ENCODE measurements at places on chromosomes 5 and 9.

DNA sequence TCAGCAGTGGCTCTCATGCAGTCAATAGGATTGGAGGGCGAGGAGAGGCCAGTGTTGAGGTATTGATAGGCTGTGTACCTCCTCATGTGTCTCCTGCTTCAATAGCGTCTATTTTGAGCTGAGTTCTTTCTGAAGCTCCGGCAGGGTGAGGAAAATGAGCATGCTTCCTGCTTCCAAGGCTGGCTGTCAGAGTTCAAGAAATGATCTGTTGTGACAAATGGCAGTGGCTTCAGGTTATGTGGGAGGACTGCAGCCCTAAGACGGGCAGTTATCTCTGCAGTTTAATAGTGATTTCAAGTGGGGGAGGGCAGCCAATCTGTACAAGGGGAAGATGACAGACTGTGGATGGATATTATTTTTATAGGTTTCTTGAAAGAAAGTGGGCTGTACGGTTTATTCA is 54.0 kb upstream of the CXCL14 start:
- DNase-seq = no peak

DNA sequence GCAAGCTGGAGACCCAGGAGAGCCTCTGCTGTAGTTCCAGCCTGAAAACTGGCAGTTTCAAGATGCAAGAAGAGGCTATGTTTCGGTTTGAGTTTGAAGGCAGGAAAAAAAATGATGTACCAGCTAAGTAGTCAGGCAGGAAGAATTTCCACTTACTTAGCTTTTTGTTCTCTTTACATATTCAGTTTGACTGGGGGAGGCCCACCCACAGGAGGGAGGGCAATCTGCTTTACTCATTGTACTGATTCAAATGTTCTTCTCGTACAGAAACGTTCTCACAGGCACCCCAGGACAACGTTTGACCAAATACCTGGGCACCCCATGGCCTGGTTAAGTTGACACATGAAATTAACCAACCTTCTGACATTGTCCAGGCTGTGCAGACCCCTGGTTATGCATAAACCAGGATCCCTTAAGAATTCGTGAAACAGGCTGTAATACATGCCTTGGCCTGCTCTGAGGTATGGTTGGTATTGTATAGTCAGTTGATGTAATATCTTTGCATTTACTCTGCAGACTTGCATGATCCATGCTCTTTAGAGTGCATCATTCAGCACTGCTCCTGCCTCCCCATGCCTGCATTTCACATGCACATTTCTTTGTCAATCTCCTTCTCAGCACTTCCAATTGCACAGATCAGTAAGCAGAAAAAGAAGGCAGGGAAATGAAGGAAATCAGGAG is 687.1 kb downstream of the TAF11L14 start:
- no peak for DNase-seq

DNA sequence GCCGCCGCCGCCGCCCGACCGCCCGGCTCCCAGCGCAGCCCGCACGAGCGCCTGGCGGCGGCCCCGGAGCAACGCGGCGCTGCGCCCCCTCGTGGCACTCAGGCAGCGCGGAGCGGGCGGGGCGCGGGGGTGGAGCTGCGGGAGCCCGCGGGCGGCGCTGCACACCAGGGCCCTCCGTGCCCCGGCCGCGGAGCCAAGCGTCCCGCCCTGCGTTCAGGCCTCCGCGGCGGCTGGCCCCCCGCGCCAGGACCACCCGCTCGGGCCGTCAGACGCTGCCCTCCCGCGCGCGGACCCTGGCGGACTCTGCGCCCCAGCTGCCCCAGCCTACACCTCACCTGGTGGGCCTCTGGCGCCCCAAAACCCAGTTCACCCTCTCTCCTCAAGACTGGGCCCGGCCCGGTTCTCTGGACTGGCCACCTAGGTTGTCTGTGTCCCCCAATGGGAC is at the start of gene RASGEF1C:
TSS of gene RASGEF1C (minus strand) at position 75 of the 445 bp plus-strand sequence. CDS start 71,159 bp downstream, outside the sequence.
- peak; percentile 68 for DNase-seq

- no peak for DNase-seq
Observed at GRCh38 chr5:53364061-53364460, 116.4 kb upstream of the FST start.

- peak; percentile 41 for DNase-seq
Observed at GRCh38 chr5:9895302-9895645, 265.1 kb upstream of the TAS2R1 start.

DNA sequence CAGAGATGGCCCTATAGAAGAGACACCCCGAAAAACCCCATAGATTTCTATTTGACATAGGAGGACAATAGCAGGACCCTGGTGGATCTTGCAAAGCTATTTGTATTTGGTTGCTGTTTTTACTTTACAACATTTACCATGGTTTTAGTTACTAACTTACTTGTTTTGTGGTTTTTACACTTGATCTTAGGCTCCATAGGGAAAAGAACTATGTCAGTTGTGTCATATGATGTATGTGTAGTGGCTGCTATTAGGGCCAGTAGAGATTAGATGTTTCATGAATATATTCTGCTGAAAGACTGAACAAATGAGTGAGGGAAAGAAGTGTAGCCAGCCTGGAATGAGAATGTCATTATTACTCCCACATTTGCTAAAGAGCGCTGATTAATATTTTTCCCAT is 388.1 kb downstream of the SEMA5A start:
- DNase-seq = no peak

DNA sequence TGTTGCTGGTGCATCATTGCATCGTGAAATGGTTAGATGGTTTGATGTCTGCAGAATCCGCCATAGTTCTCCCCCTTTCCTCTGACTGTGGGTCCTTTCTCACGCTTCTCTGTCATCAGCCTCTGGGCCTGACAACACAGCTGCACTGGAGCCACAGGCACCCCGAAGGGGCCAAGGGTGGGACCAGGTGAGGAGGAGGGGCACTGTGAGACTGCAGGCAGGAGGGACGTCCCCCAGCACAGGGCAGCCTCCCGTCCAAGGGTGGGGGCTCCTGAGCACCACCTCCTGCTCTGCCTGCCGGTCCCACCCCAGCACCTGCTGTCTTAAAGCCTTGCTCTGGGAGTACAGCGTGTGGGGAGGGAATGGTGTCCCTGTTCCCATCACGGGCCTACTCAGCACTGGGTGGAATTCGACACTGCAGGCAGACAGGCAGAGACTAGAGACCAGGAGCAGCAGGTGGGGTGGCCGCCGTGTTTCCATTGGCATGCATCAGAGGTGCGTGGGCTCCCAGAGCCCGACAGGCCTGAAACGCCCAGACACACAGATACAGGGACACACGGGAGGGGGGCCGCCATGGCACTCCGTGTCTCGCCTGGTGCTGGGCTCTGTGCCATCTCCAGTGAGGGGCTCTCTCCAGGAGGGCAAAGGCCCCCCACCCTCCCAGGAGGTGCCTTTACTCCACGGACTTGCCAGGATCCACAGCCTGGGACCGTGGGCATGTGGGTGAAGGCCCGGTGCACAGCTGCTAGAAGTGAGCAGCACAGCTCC is 15.0 kb downstream of the CACNA1B start:
- DNase-seq = no peak

DNA sequence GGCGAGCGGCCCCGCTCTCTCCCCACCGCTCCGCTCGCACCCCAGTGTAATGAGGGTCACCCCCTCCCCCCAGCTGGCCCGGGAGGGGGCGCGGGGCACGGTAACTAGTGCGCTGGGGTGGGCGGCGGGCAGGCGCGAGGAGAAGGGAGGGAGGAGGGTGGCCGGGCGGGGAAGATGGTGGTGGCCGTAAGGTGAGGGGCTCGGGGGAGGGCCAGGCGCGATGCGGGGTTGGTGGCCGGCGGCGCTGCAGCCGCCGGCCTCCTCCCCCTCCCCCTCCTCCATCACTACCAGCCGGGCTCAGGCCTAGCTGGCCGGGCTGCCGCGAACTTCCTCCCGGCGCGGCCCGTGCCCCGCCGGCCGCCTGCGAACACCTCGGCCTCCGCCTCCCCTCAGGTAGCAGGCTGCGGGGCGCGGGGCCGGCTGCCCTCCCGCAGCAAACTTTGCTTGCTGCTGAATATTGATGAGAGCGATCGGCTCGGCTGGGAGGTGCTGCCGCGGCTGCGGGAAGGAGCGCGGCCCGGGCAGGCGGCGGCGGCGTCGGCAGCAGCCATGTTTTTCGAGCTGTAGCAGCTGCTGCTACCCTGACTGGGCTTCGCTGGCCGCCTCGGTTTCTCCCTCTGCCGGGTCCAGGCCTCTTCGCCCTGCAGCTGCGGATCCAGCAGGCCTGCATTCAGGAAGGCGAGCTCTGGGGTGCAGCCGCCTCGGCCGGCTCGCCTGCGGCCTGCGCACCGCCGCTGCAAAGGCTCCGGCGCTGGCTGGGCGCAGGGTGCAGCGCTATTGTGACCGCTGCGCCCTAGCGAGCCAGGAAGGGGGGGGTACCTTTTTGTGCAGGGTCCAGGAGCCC is 502 bp downstream of the NSD1 start:
- peak; percentile 75 for DNase-seq

DNA sequence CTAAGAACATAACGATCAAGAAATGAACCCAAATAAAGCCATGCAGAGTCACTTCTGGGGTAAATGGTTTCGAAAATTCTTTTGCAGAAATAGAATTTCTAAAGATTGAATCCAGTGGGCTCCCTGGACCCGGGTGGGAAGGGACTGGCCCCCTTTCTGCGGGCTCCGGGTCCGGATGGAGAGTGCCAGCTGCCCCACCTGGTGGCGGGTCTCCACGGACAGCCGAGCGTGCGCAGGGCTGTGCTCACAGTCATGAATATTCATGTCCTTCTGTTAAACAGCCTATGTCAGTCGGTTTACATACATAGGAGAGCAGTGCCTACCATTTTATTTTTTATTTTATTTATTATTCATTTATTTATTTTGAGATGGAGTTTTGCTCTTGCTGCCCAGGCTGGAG is 4.7 kb upstream of the PPP1R26 start:
- peak; percentile 76 for DNase-seq

DNA sequence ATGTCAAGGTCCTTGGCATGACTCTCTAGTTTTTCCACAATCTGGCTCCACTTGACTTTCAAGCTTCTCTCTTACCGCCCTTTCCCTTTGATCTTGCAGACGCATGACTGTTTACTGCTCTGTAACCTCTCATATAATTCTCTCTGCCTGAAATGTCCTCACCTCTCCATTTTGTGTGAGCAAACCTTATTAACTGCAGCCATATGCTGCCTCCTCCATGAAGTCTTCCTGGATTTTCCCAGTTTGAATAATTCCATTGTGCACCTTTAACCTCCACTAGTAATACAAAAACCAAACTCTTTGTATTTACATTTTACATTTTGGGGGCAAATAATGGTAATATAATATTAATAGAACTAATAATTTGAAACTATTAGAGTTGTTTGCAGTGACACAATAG is 9.5 kb upstream of the C9orf72 start:
- DNase-seq = no peak

- no peak for DNase-seq
Observed at GRCh38 chr5:6753851-6754250, 40.6 kb downstream of the TENT4A start.

- peak; percentile 77 for DNase-seq
Observed at GRCh38 chr5:132277971-132278853, 16.0 kb upstream of the SLC22A4 start.

GRCh38 chr5:96601715-96602244 is 60.4 kb upstream of the CAST start:
- DNase-seq = peak; percentile 40

DNA sequence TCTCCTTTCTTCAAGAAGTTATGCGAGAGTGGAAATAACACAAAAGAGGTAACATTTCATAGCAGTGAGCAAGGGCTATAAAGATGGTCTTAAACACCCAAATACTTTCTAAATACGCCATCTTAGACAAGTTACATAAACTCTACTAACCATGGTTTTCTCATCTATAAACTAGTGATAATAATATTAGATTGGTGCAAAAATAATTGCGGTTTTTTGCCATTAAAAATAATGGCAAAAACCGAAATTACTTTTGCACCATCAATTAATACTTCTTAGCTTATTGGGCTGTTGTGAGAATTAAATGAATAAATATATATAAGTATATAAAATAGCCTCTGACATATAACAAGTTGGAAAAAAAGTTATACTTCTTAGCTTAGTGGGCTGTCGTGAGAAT is 23.7 kb downstream of the GABRA6 start:
- DNase-seq = no peak

GRCh38 chr9:28206280-28206679 is 633.0 kb upstream of the C9orf72 start:
- DNase-seq = no peak

- no peak for DNase-seq
Observed at GRCh38 chr9:115234094-115234493, 116.1 kb upstream of the TNC start.

- no peak for DNase-seq
Observed at GRCh38 chr9:93112116-93112863, 16.3 kb downstream of the CARD19 start.

- no peak for DNase-seq
Observed at GRCh38 chr9:69040646-69041045, 5.1 kb downstream of the FXN start.

DNA sequence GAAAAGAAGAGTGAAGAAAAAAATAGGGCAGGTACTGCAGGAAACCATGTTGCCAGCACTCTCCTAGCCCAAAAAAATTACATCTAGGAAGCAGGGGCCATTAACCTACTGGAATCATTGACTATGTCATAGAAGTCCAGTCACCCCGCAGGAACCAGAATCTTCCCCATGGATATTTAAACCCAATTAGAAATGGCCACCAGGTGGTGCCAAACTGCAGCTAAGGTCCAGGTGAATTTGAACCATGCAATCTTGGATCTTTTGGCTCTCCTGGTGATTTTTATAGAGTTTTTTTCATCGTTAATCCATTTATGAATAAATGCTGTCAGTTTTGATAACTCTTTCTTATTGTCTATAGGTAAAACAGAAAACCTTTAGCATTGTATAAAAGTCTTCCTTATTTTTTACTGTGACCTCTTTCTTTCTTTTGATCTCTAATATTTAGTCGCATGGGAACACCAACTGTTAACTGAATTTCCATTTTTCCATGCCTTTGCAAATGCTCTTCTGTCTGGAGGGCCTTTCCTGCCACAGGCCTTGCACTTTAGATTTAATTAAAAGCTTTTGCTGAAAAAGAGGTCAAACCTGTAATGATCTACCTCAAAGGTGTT is 147.5 kb upstream of the FGF10 start:
- peak; percentile 39 for DNase-seq

DNA sequence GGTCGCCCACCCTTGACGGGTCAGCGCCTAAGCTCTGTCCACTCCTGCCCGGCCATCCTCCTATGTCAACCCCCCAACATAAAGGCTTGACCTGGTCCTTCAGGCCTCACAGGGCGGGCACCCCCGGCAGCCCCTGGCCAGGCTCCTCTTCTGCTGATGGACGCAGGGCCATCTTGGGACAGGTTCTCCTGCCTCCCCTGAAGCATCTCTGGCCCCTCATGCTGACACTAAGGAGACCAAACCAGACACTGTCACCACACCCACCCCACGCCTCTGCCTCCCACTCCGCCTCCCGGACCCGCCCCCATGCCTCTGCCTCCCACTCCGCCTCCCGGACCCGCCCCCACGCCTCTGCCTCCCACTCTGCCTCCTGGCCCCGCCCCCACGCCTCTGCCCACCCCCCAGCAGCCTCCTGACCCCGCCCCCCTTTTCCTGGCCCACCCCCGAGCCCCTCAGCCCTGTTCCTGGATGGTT is 6.8 kb downstream of the OBP2A start:
- DNase-seq = peak; percentile 63

DNA sequence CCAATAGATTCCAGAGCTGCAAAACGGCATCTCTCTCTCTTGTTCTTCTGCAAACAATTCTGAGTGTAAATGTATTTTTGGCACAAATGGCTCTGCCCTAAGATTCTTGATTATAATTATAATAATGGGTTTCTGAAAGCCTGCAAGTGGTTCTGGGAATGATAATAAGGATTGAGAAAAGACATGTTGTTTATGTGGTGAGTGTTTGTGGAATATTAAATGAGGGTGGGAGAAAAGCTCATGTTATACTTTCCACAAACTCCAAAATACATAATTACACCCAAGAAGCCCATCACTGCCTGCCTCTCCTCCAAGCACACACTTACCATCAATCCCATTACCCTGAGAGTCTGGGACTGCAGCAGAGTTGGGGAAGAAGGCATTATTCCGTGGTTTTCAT is 460.0 kb upstream of the BRINP1 start:
- no peak for DNase-seq

All from H9 (cell line).